Erythroblast (primary cell): ENCODE measurements at places on chromosomes 5 and 9.

DNA sequence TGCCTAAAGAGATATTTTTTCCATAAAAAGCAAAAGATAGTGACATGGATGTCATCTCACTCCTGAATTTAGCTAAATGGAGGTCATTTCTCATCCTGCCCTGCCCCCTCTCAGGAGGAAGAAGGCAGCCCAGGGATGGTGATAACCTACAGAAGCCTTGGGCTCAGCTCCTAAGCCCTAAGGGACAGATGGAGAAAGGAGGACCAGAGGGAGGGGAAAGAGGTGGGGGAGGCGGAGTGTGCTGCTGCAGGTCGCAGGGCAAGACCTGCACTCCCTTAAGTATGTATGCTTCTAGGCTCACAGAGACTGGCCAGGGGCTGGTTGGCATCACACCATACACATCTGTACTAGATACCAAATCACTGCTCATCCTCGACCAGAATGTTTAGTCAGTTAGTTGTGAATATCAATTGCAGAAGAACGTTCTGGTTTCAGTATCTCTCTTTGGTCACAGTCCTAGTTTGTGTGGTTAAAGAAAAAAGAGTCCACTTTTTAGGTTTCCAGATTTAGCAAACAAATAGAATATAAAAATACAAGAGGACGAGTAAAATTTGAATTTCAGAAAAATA, 18.4 kb upstream of the CDKN2AIPNL start:
- DNase-seq, result no peak

DNA sequence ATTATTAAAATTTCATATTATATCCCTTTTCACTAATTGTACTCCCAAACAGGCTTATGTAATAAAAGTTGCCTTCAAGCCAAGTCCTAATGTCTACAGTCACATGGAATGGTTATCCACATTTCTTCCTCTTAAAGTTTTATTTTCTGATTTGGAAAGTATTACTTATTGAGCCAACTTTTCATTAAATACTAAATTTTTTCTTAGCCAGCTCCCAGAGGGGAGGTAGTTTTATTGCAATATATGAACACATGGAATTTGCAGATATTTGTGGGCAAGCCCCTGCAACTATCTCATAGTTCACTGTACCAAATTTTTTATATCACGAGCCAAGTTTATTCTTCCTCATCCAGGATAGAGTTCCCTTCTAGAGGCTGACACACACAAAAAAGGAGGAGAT, 332.8 kb upstream of the PTGER4 start:
- no peak for DNase-seq

GRCh38 chr9:121308765-121309164, 40.8 kb downstream of the GSN start:
- no peak for DNase-seq

GRCh38 chr9:99249619-99250018, 27.5 kb downstream of the SEC61B start:
- no peak for DNase-seq

DNA sequence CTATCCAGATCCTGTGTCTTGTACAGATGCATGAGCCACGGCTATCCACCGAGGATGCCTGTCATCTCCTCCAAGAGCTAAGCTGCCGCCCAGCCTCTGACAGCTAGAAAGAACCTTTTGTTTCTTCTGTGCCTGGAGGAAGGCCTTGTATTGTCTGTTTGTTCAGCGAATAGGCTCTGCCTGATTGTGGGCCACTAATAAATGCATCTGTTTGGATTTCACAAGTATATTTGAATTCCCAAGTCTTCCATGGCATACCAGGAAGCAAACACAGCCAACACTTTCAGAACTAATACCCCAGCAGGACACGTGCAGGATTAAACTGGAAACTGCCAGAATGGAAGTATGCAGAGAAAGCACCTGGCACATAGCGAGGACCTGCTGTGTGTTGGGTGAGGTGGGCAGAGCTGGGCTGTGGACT, 92.7 kb upstream of the NEURL1B start:
- DNase-seq, result no peak

DNA sequence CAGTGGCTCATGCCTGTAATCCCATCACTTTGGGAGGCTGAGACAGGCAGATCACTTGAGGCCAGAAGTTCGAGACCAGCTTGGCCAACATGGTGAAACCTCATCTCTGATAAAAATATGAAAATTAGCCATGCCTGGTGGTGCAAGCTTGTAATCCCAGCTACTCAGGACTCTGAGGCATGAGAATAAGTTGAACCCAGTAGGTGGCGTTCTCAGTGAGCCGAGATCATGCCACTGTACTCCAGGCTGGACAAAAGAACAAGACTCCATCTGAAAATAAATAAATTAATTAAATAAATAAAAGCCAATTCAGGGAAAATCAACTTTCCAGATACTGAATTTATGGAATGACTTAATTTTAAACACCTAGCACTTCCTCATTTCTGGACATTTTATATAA, 1722.1 kb downstream of the MAT2B start:
- peak; percentile 1 for DNase-seq

- DNase-seq, result peak; percentile 33
These were observed 7.5 kb upstream of the RMND5B start for GRCh38 chr5:178123094-178123965.

DNA sequence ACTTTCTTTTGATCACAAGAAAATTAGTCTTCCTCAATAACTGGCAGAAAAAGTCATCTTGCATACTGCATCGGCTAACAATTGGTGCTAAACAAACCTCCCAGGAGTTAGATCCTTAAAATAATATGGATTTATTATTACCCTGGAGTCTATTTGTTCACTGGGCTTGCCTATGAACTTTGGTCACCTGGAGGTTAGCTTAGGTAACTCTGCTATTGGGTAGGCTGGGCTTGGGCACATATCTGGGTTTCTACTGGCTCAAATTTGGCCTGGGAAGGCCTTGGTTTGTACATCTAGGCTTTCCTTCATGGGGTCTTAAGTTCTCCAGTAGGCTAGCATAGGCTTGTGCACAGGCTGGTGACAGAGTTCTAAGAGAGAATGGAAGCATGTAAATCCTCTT, 279.9 kb downstream of the RASEF start:
- no peak for DNase-seq

GRCh38 chr5:7869474-7870136, 657 bp downstream of the MTRR start:
- DNase-seq, result peak; percentile 61

GRCh38 chr5:38347896-38348295, 89.5 kb downstream of the EGFLAM start:
- no peak for DNase-seq

- peak; percentile 91 for DNase-seq
These were observed 8.6 kb upstream of the COL15A1 start for GRCh38 chr9:98935071-98935505.

DNA sequence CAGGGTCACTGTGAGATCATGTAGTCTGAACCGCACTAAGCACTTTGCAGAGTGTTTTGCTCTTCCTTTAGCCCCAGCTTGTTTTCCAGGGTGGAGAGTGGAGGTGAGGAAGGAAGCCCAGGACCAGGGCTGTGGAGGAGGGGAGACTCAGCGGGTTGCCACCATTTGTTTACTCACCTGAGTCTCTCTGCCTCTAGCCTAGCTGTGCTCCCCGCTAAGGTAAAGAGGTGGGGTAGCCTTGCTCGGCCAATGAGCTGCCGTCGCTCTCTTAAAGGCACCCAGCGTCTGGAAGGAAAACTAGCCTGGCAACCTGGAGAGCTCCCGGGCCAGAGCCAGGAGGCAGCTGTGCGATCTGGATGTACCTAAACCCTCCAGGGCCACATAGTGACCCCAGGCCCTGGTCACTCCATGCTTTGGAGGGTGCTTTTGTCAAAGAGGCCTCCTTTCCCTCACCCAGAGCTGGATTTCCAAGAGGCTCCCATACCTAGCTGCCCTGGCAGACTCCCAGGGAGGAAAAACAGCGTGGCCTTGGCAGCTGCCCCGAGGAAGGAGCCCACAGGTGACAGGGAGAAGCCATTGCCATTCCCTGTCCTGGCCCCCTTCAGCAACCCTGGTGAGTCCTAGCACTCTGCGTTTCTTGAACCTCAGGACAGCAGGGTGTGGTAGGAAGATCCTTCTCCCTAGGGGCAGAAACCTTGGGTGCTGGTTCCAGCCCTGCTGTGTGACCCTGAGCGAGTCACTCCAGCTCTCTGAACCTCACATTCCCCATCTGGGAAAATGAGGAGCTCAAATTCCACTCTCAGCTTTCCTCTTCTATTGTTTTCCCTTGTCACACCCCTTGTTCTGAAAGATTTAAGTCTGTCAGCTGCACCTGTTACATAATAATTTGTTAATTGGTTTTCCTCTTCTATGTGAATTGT, 42.4 kb upstream of the LARP1 start:
- DNase-seq, result no peak

DNA sequence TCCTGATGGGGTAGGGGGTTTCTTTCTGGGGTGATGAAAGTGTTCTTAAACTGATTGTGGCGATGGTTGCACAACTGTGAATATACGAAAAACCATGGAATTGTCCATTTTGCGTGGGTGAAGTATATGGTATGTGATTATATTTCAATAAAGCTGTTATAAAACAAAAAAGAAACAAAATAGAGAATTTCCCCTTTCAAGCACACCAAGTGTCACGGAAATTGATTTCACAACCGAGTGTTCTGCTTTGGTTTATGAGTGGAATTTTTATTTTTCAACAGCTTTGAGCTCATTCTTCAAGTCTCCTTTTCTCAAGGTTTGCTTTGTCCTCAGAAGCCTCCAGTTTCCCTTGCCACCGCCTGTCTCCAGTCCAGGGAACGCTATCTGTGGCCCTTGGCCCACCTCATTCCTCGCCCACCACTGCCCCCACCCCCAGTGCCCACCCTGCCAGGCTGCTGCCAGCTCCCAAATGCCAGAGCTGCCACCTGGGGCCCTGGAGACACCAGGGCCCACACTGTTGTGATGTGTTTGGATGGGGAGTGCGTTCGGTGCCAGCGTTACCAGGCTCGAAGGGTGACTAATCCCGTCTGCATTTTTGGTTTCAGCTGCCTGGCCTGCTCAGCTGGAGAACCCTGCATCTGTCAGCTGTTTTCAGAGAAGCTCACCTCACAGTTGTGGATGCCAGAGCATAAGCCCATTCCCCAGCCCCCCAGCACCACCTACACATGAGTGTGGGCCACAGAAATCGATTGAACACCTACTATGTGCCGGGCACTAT, 30.4 kb downstream of the DUSP1 start:
- DNase-seq, result no peak
